CD4-positive, CD25-positive, alpha-beta regulatory T cell (primary cell): ENCODE measurements at places on chromosomes 2 and 18. TPM values are rescaled to one million over a fixed set of nuclear protein-coding genes. Genes with fewer than 3 reads are reported as not detected.

The DLX1 gene
- not detected for total RNA-seq

DNA sequence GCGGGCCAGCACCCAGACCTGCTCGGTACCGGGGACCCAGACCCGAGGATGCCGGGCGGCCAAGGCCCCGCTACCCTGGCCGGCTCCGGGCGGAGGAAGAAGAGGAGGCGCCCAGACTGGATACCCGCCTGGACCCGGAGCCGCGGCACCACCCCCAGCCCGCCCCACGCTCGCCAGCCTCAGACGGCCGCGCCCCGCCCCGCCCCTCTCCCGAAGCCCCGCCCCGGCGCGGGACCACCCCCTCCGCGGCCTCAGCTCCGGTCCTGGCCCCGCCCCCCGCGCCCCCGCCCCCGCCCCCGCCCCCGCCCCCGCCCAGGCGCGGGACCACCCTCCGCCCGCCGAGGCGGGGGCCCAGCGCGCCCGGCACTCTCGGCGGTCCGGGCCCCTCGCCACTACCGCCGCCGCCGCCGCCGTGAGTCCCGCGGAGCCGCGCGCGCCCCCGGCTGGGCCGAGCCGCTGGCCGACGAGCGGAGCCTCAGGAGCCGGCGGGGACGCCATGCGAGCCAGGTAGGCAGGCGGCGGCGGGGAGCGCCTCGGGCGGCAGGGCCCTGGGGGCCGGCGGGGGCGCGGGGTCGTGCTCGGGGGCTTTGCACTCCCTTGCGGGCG lies at the start of gene SH3BP4:
Gene SH3BP4 (plus strand): TSS at position 354 of the 606 bp plus-strand sequence. CDS start 82,986 bp downstream, outside the sequence.
- peaks cover 6% of the 10 kb centered on the region for H3K4me1 ChIP-seq
- no peak within 1 kb of the TSS for H3K4me3 ChIP-seq
- H3K36me3 ChIP-seq = no peaks in the 10 kb centered on the region

GRCh38 chr2:27854229-27854862 lies 35.8 kb downstream of the RBKS start:
- no peak overlapping the region for H3K4me3 ChIP-seq
- H3K4me1 ChIP-seq = no peaks in the 10 kb centered on the region
- DNase-seq = no peak
- no peak overlapping the region for H3K27ac ChIP-seq

DNA sequence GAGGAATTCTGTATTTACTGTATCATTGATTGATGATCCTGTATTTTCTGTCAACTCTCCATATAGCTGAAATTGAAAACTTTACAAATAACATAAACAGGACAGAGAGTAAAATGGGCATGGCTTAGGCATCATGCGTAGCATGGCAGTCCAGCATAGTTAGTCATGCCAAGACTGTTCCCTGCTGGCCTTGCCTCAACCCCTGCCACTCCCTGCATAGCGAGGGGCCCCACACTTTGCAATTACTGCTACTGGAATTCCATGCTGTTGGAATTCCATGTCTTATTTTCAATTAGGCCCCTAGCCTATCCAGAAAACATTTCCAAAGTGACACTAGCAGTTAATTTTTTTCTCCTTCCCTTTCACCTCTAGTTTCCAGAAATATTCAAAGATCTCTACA lies 15.1 kb upstream of the SOX11 start:
- no peaks in the 10 kb centered on the region for H3K4me1 ChIP-seq
- H3K4me3 ChIP-seq = no peak overlapping the region
- H3K27me3 ChIP-seq = no peaks in the 10 kb centered on the region
- no peak overlapping the region for H3K27ac ChIP-seq

The ANKRD44 gene
- total RNA-seq = 301 TPM

GRCh38 chr18:43049021-43049420 lies 66.5 kb downstream of the RIT2 start:
- H3K4me1 ChIP-seq = no peaks in the 10 kb centered on the region
- no peak for DNase-seq
- no peak overlapping the region for H3K27ac ChIP-seq
- H3K36me3 ChIP-seq = no peaks in the 10 kb centered on the region
- H3K27me3 ChIP-seq = no peaks in the 10 kb centered on the region

The CREG2 gene
- total RNA-seq = 2.2 TPM

DNA sequence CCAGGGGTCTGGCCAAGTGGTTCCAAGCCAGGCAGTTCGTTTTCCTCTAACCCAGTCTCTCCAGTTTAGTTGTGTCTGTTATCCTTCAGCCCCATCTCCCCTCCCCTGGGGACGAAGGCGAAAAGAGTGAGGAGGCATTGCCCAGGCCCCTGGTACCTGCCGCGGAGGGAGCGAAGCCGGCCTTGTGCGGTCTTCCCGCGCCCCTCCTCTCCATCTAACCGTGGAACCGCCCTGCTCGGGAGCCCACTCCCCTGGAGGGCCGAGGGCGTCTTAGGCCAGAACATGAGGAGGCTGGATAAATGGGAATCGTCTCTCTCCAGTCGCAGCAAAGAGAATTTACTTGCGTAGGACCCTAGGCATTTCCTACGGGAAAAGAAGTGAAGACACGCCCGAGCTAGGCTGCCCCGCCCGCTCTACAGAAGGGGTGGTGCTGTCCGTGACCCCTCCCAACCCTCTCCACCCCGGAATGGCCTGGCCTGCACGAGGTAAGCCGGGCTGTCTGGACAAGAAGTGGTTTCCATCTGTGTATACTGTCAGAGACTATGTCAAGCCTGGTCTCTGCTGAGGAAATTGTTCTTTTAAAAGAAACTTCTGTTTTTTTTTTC lies 156.2 kb downstream of the MIB1 start:
- DNase-seq = no peak
- no peaks in the 10 kb centered on the region for H3K36me3 ChIP-seq
- H3K27me3 ChIP-seq = peaks cover 2% of the 10 kb centered on the region

GRCh38 chr2:181578829-181579228 lies 78.1 kb downstream of the CERKL start:
- no peak overlapping the region for H3K27ac ChIP-seq
- peaks cover 10% of the 10 kb centered on the region for H3K27me3 ChIP-seq
- H3K36me3 ChIP-seq = no peaks in the 10 kb centered on the region
- no peak for DNase-seq
- H3K4me3 ChIP-seq = no peak overlapping the region

DNA sequence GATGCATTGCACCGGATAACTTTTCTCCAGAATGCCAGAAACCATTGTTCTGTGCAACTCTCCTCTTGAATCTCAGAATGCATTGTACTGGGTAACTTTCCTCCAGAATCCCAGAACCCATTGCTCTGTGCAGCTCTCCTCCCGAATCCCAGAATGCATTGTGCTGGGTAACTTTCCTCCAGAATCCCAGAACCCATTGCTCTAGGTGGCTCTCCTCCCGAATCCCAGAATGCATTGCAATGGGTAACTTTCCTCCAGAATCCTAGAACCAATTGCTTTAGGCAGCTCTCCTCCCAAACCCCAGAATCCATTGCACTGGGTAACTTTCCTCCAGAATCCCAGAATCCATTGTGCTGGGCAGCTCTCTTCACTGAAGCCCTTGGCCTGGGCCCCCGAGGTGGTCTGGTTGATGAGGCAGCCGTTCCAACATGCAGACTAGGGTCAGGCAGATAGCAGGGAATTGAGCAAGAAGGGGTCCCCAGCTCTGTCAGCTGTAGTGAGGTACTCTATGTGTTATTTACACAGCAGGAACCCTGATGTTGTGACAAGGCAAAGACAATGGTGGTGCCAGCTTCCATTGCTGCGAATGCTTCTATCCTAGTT lies 9.4 kb downstream of the FOSL2 start:
- H3K27ac ChIP-seq = no peak overlapping the region
- H3K36me3 ChIP-seq = peaks cover 20% of the 10 kb centered on the region
- peaks cover 19% of the 10 kb centered on the region for H3K4me1 ChIP-seq
- H3K27me3 ChIP-seq = no peaks in the 10 kb centered on the region

The KIF5C gene
- total RNA-seq = 7.7 TPM

The DSG1 gene
- total RNA-seq = not detected

The SMARCAL1 gene
- 19.8 TPM for total RNA-seq

DNA sequence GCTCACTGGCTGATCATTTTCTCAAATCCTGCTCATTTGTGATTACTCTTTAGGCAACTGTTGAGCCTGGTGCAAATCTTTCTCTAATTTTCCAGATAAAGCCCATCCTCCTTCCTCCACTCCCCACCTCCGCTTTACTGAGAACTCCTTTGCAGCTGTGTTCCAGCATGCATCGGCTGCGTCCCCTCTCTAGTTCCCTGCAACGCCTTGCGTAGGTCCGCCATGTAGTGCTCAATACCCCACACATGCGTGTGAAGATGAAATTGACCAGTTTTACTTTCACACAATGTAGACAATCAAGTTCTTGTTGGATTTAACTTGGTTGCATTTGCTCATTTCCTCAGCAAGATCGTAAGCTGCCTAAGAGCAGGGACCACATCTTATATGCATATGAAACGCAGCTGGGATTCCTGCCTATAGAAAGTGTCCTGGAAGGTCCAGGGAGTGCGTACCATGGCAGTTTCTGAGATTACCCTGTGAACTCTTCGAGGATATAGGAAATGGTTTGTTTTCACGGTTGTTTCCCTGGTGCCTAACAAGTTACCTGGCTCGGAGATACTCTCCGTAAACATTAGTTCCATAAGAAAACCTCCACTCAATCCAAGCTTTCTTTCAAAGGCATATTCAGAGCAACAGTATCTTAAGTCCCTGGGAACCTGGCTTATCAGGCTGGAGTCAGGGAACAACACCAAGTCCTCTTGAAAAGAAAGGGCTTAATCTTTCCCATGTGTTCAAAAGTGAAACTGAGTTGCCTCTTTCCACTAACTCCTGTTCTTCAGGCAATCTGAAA lies 766.4 kb upstream of the ID2 start:
- no peak overlapping the region for H3K27ac ChIP-seq
- no peaks in the 10 kb centered on the region for H3K36me3 ChIP-seq
- no peaks in the 10 kb centered on the region for H3K27me3 ChIP-seq
- DNase-seq = no peak

DNA sequence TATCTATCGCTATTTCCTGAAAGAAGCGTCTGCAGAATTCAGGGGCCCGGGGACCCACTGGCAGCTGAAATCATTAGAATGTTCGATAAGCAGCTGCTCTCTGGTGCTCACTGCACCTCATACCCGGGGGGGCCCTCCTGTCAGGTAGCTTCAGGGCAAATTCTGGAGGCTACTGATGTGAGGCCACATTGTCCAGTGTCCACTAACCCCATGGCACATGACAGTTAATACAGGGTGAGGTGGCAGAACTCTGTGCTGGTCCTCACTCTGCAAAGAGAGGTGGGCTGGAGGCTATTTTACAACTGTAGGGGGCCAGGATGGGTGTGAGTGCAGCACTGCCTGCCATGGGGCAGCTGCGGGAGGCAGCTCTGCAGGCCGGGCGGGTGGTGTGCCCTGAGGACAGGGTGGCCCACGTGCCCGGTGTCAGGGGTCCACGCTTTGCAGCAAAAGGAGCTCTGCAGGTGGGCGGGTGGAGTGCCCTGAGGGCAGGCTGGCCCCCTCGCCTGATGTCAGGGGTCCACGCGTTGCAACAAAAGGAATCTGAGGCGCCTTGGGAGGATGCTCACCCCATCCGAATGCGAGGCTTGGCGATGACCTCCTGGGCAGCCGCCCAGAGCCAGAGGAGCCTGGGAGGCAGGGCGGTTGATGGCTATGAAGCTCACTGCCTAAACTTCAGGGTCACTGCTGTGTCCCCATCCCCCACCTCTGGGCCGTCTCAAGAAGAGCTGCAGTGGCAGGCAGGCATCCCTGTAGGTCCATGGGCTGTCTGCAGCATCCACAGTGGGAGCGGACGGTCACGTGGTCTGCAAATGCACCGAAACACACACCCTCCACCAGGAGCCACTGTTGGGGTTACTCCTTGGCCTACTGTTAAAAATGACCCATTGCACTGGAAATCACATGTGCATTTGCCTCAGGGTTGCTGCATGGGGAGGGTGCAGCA lies 207.0 kb upstream of the SALL3 start:
- no peak for DNase-seq
- no peaks in the 10 kb centered on the region for H3K4me1 ChIP-seq
- H3K4me3 ChIP-seq = no peak overlapping the region
- H3K36me3 ChIP-seq = no peaks in the 10 kb centered on the region

- no peak overlapping the region for H3K4me3 ChIP-seq
- no peak for DNase-seq
- H3K27me3 ChIP-seq = no peaks in the 10 kb centered on the region
- H3K4me1 ChIP-seq = no peaks in the 10 kb centered on the region
Observed at GRCh38 chr2:62145478-62146100, 50.3 kb upstream of the B3GNT2 start.

The UGT1A10 gene
- not detected for total RNA-seq

GRCh38 chr2:105258835-105259350 lies 17.4 kb downstream of the GPR45 start:
- no peak for DNase-seq
- H3K4me3 ChIP-seq = no peak overlapping the region
- H3K27ac ChIP-seq = no peak overlapping the region
- no peaks in the 10 kb centered on the region for H3K4me1 ChIP-seq
- H3K36me3 ChIP-seq = no peaks in the 10 kb centered on the region

DNA sequence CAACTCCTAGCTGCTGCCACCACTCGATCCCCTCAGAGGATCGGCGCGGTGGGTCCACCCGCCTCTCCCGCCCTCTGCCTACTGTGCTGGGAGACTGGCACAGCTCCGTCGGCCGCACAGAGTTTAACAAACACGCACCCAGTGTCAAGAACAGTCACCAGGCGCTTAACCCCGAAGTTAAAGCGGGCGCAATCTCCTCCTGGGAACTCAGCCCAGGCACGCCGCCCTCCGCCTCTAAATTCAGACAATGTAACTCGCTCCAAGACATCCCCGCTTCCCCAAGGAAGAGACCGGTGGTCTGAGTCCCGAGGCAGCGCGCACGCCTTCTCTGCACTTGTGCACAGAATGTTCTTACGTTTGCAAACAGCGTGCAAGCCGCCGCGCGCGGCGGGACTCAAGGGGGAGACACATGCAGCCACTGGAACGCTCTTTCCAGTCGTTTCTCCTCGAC lies 533 bp downstream of the CXCR4 start:
- peaks cover 28% of the 10 kb centered on the region for H3K36me3 ChIP-seq
- peak overlapping the region; percentile 94 for H3K27ac ChIP-seq
- peak overlapping the region; percentile 100 for H3K4me3 ChIP-seq
- peaks cover 41% of the 10 kb centered on the region for H3K4me1 ChIP-seq
- H3K27me3 ChIP-seq = peaks cover 2% of the 10 kb centered on the region
- DNase-seq = no peak

DNA sequence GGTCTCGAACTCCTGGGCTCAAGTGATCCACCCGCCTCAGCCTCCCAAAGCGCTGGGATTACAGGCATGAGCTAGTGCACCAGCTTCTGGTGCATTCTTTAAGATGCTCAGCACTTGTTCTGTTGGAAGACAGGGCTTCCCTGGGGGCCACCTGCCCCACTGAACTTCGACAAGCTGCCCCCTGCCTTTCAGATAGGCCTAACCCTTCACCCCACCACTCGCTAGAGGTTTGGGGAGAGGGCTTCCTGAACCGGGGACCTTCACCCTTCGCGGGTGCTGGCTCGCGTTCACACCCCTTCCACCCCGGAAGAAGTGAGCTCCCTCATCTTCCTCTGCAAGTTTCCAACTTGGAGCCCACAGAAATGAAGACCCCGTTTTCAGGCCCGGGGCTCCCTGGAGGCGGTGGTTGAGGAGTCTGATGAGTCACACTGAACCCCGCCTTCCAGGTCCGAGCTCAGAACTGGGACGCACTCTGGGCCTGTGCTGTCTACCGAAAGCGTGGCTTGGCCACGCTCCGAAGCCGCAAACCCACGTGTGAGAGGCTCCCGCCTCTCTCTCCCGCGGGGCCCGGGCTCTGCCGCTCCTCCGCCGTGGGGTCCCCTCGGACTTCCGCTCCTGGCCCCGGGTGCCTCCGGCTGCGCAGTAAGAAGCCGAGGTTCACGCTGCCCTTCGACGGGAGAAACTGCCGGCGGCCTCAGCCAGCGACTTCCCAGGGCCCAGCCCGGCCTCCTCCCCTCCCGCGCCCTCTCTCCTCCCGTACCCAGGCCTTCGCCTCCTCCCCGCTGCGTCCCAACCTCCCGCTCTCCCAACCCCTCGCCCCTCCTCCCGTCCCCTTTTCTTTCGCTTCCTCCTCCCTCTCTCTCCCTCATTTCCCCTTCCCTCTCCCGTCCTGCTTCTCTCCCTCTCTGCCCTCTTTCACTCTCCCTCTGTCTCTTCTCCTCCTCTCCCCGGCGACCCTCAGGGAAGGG lies 47.5 kb upstream of the SP3 start:
- peak; percentile 16 for DNase-seq
- no peak overlapping the region for H3K27ac ChIP-seq
- H3K27me3 ChIP-seq = peaks cover 8% of the 10 kb centered on the region
- H3K4me3 ChIP-seq = peak overlapping the region; percentile 32
- peaks cover 7% of the 10 kb centered on the region for H3K4me1 ChIP-seq
